Chondrocyte (in vitro differentiated cells): ENCODE measurements at places on chromosomes 3 and 15. TPM values are rescaled to one million over a fixed set of nuclear protein-coding genes. Genes with fewer than 3 reads are reported as not detected.

- peaks cover 75% of the 10 kb centered on the region for H3K4me1 ChIP-seq
- no peak overlapping the region for H3K4me3 ChIP-seq
- H3K36me3 ChIP-seq, result no peaks in the 10 kb centered on the region
- no peak for DNase-seq
- peak overlapping the region; percentile 61 for H3K27ac ChIP-seq
- no peaks in the 10 kb centered on the region for H3K27me3 ChIP-seq
Observed at GRCh38 chr15:66763186-66764071, 61.4 kb downstream of the SMAD6 start.

- H3K27ac ChIP-seq, result peak overlapping the region; percentile 97
- H3K4me3 ChIP-seq, result peak overlapping the region; percentile 99
- H3K27me3 ChIP-seq, result no peaks in the 10 kb centered on the region
- DNase-seq, result no peak
Observed at GRCh38 chr15:39581793-39582285, 960 bp downstream of the THBS1 start.

- peaks cover 21% of the 10 kb centered on the region for H3K4me1 ChIP-seq
- no peak for DNase-seq
- no peak overlapping the region for H3K27ac ChIP-seq
- no peaks in the 10 kb centered on the region for H3K27me3 ChIP-seq
- no peaks in the 10 kb centered on the region for H3K36me3 ChIP-seq
- no peak overlapping the region for H3K4me3 ChIP-seq
Observed at GRCh38 chr3:21326704-21327475, 424.1 kb downstream of the ZNF385D start.

IFRD2 gene
- total RNA-seq, result 38.9 to 54.4 TPM (median 44.0 TPM) in 3 replicates

DNA sequence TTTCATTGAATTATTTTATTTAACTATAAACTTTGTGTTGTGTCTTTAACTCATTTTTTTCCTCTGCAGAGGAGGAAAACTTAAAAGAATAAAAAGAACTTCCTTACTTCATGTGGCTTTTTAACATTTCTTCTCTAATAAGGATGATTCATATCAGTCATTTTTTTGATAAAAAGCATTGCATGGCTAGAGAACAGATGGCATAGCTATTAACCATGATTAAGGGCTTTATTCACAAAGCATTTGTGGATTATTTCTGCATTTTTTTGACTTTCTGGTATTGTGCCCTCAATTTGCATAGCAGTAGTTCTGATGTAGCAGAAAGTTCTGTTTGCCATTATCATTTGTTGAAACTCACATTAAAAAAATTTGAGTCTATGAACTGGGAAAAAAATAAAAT, 540.8 kb downstream of the SI start:
- H3K4me3 ChIP-seq, result no peak overlapping the region
- no peak for DNase-seq
- H3K27me3 ChIP-seq, result no peaks in the 10 kb centered on the region
- no peak overlapping the region for H3K27ac ChIP-seq

- no peak for DNase-seq
- no peaks in the 10 kb centered on the region for H3K4me1 ChIP-seq
- H3K4me3 ChIP-seq, result no peak overlapping the region
Observed at GRCh38 chr15:74746389-74746788, 2.3 kb upstream of the CYP1A2 start.

- peak overlapping the region; percentile 99 for H3K27ac ChIP-seq
- H3K36me3 ChIP-seq, result peaks cover 42% of the 10 kb centered on the region
- no peaks in the 10 kb centered on the region for H3K27me3 ChIP-seq
- peaks cover 81% of the 10 kb centered on the region for H3K4me1 ChIP-seq
- no peak for DNase-seq
- peak overlapping the region; percentile 23 for H3K4me3 ChIP-seq
Observed at GRCh38 chr15:60371175-60372051, 26.4 kb downstream of the ANXA2 start.

DNA sequence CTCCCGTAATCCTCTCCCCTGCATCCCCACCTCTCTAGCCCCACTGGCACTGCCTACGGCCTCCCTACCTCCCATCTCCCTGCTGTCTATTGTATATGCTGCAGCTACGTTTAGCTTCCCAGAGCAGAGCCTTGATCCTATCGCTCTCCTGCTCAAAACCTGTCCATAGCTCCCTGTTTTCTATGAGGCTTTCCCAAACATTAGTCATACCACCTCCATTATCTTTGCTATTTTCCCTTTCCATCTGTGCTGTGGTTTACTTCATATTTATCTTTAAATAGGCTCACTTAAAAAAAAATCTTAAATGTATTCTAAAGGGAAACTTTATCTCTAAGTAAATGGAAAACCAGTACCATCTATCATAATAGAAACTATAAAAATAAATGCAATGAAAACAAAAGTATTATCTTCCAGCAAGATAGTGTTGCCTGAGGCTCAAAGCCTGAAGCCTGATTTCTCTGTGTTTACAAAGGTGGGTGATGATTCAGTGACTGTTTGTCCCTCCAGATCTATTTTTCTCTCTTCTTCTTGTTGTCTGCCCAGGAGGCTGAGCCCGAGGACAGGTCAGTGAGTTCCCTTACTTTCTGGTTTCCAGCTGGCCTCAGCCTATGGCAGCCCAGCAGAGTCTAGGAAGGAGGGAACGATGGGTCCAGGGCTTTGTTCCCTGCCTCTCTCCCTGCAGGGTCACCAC, 397.1 kb upstream of the CFAP20DC start:
- DNase-seq, result no peak
- no peaks in the 10 kb centered on the region for H3K27me3 ChIP-seq
- no peak overlapping the region for H3K4me3 ChIP-seq
- no peak overlapping the region for H3K27ac ChIP-seq
- H3K4me1 ChIP-seq, result peaks cover 35% of the 10 kb centered on the region
- H3K36me3 ChIP-seq, result no peaks in the 10 kb centered on the region

DNA sequence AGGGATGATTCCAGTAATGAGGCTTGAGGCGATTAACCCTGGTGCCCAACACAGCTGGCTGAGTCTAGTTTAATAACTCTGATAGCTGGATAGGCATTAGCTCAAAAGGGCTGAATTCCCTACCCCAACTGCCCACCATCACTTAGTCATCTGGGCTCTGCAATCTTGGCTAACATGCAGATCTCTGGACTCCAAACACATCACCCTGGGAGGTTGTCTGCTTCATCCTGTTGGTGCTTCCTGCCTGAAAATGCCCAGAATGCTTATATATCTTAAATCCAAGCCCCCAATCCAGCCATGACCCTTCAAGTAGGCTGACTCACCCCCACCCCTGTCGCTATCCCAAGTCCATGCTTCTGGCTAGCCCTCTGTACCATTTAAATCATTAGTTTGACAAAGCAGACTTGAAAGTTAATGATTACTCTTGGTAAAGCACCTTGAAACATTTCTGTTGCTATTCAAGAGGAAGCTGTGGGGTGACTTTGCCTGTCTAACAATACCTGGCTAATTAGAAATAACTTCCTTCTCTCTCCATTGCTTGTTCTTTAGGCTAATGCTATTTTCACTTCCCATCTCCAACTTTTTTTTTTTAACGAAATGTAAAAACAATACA, 107.0 kb upstream of the RORA start:
- H3K36me3 ChIP-seq, result no peaks in the 10 kb centered on the region
- H3K4me3 ChIP-seq, result no peak overlapping the region
- H3K4me1 ChIP-seq, result no peaks in the 10 kb centered on the region
- no peak overlapping the region for H3K27ac ChIP-seq
- no peak for DNase-seq

- no peak overlapping the region for H3K27ac ChIP-seq
- no peak for DNase-seq
- no peak overlapping the region for H3K4me3 ChIP-seq
- H3K27me3 ChIP-seq, result no peaks in the 10 kb centered on the region
- peaks cover 9% of the 10 kb centered on the region for H3K36me3 ChIP-seq
Observed at GRCh38 chr15:34942363-34942762, 27.2 kb downstream of the AQR start.
